ENCODE measurements at places on chromosomes 3 and 15. TPM values are rescaled to one million over a fixed set of nuclear protein-coding genes. Genes with fewer than 3 reads are reported as not detected.
A peak's percentile ranks its signal among the peaks of the same experiment; 100 is the strongest.

GPR27 gene
- 0.69 TPM for total RNA-seq

SLC28A1 gene
- total RNA-seq = not detected

ACP3 gene
- total RNA-seq = not detected

MNS1 gene
- 0.66 TPM for total RNA-seq

EXD1 gene
- total RNA-seq = not detected

DNA sequence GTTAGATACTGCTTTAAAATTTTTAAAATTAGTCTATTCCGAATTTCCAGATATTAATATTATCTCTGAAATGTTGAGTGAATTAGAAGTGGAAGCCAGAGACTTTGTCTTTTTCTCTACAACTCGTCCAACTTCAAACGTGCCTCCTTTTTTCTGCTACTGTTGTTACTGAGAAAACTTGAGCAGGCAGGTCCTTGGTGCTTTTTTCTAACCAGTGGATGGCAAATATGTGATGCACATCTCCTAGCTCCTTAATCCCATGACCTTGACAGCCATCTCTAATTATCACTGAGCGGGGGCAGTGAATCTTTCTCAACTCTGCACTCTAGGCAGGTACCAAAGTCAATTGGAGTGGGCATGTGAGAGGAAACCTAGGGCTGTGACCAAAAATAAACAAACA, 50.7 kb downstream of the FNDC3B start:
- H3K36me3 ChIP-seq = no peaks in the 10 kb centered on the region
- H3K27ac ChIP-seq = no peak overlapping the region
- H3K4me1 ChIP-seq = peaks cover 56% of the 10 kb centered on the region
- H3K4me3 ChIP-seq = no peak overlapping the region
- H3K27me3 ChIP-seq = no peaks in the 10 kb centered on the region

DNA sequence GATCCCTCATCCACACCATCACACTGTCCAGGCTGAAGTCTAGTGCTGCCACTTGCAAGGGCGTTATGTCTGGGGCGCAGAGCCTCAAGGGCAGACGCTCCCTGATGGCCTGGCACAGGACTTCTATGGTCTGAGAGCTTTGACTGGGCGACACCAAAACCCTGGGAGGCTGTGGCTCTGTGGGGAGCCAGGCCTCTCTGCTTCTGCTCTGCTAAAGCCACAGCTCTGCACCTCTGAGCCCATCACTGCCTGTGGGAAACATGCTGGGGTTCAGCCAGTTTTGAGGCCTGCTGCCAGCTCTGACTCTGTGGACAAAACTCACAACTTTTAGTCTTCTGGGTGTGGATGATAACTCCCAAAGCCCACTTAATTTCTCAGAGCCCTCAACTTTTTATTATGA, 6.3 kb upstream of the LCTL start:
- DNase-seq = no peak
- no peaks in the 10 kb centered on the region for H3K4me1 ChIP-seq
- no peaks in the 10 kb centered on the region for H3K36me3 ChIP-seq
- H3K27me3 ChIP-seq = no peaks in the 10 kb centered on the region
- no peak overlapping the region for H3K4me3 ChIP-seq
- no peak overlapping the region for H3K27ac ChIP-seq

- no peaks in the 10 kb centered on the region for H3K27me3 ChIP-seq
- H3K4me1 ChIP-seq = no peaks in the 10 kb centered on the region
- no peak for DNase-seq
- no peak overlapping the region for H3K27ac ChIP-seq
These were observed 115.2 kb upstream of the KCNMB2 start for GRCh38 chr3:178421069-178421468.

DNA sequence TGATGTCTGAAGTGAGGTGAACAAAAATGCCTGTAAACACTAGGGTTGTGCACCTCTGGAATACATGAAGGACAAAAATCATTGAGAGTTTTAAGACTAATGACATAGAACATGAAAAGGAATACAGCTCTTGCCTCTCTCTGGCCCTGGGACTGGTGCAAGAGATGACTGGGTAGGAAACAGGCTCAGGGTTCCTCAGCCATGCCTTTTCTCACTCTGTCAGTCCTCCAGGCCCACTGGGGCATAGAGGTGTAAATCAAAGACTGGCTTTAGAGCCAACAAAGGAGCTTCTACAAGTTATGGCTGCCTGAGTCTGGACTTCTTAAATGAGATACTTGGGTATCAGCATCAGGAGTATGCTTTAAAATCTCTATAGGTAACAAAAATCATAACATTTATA, 554.7 kb upstream of the KCNMB2 start:
- H3K4me1 ChIP-seq = no peaks in the 10 kb centered on the region
- no peak overlapping the region for H3K4me3 ChIP-seq
- H3K27ac ChIP-seq = no peak overlapping the region
- no peaks in the 10 kb centered on the region for H3K36me3 ChIP-seq
- no peaks in the 10 kb centered on the region for H3K27me3 ChIP-seq

DNA sequence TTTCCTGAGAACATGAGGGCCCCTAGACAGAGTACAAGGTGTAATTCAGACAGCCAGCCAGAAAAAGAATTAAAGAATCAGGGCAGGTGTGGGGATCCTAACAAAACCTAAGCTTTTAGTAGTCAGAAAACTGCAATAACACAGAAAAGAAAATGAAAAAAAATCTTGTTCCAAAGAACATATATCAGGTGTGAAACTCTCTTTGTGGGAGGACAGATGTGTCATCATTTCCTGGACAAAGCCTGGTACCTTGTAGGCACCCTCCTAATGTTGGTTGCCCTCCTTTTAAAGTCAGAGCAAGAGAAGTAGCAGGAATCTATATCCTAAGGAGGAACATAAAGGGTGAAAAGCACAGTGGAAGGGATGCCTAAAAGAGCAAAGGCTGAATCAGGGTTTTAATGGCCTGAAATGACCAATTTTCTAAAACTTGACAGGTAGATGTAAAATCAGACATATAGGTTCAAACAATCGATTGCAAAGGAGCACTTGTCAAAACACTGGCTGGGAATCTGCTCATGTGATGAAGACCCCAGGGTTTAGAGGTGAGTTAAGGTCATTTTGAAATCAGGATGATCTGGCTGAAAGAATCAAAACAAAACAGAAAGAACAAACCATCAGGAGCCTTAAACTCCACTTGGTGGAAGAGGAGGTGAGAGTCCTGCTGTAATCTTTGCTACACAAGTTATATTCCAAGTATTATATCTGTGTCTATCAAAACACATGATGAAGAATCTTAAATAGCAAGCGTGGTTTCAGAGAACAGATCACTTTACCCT, 54.9 kb downstream of the TGFBR2 start:
- H3K27me3 ChIP-seq = no peaks in the 10 kb centered on the region
- no peak for DNase-seq
- no peak overlapping the region for H3K27ac ChIP-seq
- peaks cover 57% of the 10 kb centered on the region for H3K4me1 ChIP-seq
- peaks cover 5% of the 10 kb centered on the region for H3K36me3 ChIP-seq

- H3K27me3 ChIP-seq = no peaks in the 10 kb centered on the region
- no peak overlapping the region for H3K27ac ChIP-seq
- no peaks in the 10 kb centered on the region for H3K4me1 ChIP-seq
- no peak for DNase-seq
- H3K36me3 ChIP-seq = no peaks in the 10 kb centered on the region
- no peak overlapping the region for H3K4me3 ChIP-seq
These were observed 84.3 kb upstream of the SPATA16 start for GRCh38 chr3:173225351-173225750.

DNA sequence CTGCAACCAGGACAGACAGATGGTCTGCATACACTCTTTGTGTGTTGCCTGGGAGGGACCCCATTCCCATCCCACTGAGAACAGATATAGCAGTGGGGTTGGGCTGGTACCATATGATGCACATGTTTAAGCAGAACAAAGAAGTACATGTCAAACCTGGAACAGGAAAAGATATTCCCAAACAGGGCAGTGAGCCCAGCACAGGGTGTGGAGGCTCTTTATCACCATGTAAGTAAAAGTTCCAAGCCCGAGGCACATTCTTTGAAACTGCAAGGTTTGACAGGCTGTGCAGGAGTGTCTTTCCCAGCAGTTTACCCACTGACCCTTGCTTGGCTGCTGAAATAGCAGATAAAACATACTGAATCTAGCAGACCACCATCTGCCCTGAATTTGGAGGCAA, 5.3 kb upstream of the ZNF445 start:
- no peaks in the 10 kb centered on the region for H3K36me3 ChIP-seq
- H3K4me1 ChIP-seq = peaks cover 3% of the 10 kb centered on the region
- no peak overlapping the region for H3K27ac ChIP-seq
- DNase-seq = no peak

DNA sequence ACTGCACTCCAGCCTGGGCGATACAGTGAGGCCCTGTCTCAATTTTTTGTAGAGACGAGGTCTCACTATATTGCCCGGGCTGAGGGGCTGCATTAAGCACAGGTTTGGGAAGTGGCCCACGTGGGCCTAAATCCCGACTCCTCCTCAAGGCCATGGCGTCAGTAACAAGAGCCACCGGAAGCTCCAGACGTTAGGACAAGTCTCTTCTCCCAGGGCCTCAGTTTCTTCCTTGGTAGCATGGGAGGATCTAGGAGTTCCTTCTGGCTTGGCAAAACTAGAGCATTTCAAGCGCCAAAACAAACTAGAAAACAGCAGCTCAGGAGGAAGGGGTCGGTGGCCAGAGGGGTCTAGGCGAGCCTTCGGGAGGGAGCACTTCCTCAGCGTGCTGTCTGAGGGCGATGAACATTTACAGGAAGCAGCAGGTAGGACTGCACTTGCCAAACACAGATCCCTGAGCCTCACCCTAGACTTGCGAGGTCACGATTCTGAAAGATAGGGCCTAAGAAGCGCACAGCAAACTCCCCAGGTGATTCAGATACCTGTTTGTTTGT, 536 bp downstream of the SNAPC5 start:
- H3K27ac ChIP-seq = peak overlapping the region; percentile 90
- H3K36me3 ChIP-seq = peaks cover 3% of the 10 kb centered on the region
- DNase-seq = no peak
- peak overlapping the region; percentile 80 for H3K4me3 ChIP-seq
- H3K4me1 ChIP-seq = peaks cover 25% of the 10 kb centered on the region

DNA sequence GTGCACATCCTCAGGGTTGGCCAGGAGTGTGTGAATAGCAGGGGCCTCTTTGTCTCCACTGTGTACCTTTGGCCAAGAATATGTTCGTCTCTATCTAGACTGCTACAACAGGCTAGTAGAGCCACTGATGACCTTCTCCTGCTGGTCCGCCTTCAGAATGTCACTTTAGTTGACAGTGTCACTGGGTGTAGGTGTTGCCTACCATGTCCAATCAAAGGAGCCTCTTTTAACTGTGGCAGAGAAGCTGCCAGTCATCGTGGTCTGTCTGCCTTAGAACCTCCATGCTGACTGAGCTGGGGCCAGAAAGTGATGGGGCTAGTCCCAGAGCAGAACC, 40.1 kb downstream of the OXSR1 start:
- H3K27me3 ChIP-seq = no peaks in the 10 kb centered on the region
- H3K4me3 ChIP-seq = no peak overlapping the region
- peaks cover 9% of the 10 kb centered on the region for H3K4me1 ChIP-seq
- H3K27ac ChIP-seq = no peak overlapping the region
- no peaks in the 10 kb centered on the region for H3K36me3 ChIP-seq

DNA sequence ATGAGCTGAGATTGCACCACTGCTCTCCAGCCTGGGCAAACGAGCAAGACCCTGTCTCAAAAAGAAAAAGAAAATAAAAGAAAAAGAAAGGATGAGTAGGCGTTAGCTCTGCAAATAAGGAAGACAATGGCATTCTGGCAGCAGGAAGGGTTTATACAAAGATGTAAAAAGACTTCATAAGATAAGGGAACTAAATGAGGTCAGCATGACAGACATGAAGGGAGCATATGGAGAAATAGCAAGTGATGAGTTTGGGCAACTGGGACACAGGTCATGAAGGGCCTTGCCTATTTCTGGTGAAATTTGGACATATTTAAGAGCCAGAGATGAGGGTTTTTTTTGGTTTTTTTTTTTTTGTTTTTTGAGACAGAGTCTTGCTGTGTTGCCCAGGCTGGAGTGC, 24.5 kb downstream of the TMEM266 start:
- H3K4me1 ChIP-seq = no peaks in the 10 kb centered on the region
- no peak overlapping the region for H3K27ac ChIP-seq
- H3K4me3 ChIP-seq = no peak overlapping the region
- no peaks in the 10 kb centered on the region for H3K27me3 ChIP-seq
- no peaks in the 10 kb centered on the region for H3K36me3 ChIP-seq
- no peak for DNase-seq

DNA sequence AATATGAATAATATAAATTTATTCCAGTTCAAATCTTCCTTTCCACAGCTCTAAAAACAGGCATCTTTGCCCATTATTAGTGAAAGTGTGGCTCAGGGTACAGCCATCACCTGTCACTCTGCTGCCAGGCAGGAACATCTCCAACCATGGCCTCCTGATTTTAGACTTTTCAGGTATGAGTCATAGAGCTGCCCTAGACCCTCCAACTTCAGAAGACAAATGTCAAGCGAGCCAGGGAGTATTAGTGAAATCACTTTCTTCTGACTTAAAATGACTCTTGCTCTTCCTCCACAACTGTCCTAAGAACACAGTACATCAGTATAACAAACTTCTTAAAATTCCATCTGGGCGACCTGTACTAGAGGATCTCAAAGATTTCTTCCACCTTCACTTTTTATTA, 78.1 kb upstream of the AKAP13 start:
- no peak overlapping the region for H3K4me3 ChIP-seq
- no peaks in the 10 kb centered on the region for H3K27me3 ChIP-seq
- H3K27ac ChIP-seq = no peak overlapping the region
- no peaks in the 10 kb centered on the region for H3K4me1 ChIP-seq
- H3K36me3 ChIP-seq = no peaks in the 10 kb centered on the region

- peaks cover 20% of the 10 kb centered on the region for H3K4me1 ChIP-seq
- H3K27me3 ChIP-seq = no peaks in the 10 kb centered on the region
- DNase-seq = no peak
- no peaks in the 10 kb centered on the region for H3K36me3 ChIP-seq
These were observed 191.3 kb downstream of the FOXP1 start for GRCh38 chr3:71392251-71392650.

DNA sequence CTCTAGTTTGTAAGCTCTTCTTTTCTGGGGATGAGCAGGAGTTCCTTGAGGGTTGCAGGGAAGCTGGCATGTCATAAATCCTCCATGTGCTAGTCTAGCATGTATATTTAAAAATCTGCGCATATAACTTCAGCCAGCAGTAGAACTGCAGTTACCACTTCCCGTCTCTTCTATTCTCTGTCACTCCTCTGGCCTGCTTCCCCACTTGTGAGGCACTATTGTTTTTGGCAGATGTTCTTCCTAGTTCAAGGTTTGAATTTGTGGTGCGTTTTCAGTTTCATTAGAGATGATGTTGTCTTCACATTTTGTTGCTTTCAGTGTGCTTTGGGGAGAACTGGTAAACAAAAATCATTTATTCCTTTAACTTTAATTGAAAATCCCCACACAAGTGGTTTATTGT, 169.1 kb upstream of the ZPLD1 start:
- H3K27me3 ChIP-seq = no peaks in the 10 kb centered on the region
- no peak for DNase-seq
- H3K4me3 ChIP-seq = no peak overlapping the region
- no peaks in the 10 kb centered on the region for H3K36me3 ChIP-seq
- H3K4me1 ChIP-seq = no peaks in the 10 kb centered on the region
